ENCODE measurements at places on chromosomes 12 and 14.

DNA sequence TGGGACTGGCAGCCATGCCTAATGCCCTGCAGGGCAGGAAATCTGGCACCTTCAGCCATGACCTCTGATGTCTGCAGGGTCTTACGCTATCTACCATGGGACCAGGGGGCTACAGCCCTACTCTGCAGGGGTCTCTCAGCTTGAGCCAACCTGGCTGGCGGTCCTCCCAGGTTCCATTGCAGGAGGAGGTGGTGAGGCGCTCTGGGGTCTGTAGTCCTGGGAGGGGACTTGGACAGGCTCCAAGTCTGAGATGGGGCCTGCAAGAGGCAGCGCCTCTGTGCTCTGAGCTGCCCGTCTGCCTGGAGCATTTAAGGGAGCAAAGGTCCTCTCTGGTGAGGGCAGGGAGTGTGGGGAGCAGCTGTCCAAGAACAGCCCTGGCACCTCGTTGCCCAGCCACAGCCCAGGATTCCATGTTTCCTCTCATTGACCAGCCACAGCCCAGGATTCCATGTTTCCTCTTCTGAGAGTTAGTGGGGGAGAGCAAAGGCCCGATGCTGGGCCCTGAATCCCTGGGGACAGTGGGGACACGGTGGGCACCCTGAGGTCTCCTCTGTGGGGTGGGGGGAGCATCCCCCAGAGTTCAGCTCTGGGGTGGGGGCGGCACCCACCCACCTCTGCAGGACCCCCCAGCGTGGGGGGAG is 655 bp downstream of the PLD4 start:
- DNase-seq: no peak

GRCh38 chr12:107564946-107565345 is 120.7 kb upstream of the PWP1 start:
- DNase-seq: no peak

DNA sequence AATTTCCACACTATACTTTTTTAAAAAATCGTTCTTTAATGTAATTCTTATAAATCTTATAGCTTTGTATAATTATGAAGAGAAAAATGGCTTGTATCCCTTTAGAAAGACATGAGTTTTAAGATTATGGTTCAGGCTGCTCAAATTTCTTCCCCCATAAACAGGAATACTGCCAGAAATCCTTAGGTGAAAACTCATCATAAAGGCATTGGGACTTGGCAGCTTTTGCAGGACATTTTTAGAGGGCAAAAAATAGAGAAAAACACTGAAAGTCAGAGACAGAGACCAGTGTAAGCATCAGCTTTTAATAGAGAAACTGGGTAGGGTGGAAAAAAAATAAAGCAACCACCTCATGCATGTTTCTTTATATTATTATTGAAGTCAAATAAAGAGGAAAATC is 29.1 kb downstream of the LRRK2 start:
- DNase-seq: no peak

DNA sequence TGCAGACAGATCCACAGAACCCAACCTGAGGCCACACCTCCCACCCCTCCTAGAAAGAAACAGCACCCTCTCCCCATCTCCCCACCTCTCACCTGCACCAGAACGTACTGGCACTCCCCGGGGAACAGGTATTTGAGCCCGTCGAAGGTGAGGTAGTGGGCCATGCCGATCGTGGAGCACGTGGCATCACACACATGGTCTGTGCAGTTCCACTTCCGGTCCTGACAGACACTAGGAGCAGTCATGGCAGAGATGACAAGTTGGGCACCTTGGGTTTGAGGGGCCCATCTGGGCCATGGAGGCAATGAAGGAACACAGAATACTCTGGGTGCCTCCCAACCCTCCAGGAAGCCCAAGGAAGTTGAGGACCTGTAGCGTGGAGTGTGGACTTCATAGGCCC is 89.5 kb upstream of the ANO2 start:
- no peak for DNase-seq

DNA sequence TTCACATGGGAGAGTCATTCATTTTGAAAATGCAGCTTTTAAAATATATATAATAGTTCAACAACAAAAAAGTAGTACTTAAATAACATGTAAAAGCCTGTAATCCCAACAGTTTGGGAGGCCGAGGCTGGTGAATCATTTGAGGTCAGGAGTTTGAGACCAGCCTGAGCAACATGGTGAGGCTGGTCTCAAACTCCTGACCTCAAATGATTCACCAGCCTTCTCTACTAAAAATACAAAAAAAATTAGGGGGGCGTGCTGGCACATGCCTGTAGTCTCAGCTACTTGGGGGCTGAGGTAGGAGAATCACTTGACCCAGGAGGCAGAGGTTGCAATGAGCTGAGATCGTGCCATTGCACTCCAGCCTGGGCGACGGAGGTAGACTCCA is 256.3 kb upstream of the RGS6 start:
- DNase-seq: no peak

DNA sequence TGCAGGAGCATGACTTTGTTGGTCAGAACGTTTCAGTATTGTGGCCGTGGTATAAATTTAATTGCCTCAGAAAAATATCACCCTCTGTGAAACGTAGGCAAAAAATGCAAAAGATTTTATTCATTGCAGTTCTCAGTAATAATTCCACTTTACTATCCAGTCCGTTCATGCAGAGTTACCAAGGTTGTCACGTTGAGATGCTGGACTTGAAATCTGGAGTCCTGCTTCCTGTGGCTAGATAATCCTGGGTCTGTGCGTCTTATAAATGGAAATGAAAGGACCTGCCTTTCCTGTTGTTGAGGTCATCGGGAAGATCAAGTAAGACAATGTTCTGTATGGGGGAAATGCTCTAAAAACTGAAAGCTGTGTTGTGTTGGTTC is 1.3 kb upstream of the AVPR1A start:
- no peak for DNase-seq

DNA sequence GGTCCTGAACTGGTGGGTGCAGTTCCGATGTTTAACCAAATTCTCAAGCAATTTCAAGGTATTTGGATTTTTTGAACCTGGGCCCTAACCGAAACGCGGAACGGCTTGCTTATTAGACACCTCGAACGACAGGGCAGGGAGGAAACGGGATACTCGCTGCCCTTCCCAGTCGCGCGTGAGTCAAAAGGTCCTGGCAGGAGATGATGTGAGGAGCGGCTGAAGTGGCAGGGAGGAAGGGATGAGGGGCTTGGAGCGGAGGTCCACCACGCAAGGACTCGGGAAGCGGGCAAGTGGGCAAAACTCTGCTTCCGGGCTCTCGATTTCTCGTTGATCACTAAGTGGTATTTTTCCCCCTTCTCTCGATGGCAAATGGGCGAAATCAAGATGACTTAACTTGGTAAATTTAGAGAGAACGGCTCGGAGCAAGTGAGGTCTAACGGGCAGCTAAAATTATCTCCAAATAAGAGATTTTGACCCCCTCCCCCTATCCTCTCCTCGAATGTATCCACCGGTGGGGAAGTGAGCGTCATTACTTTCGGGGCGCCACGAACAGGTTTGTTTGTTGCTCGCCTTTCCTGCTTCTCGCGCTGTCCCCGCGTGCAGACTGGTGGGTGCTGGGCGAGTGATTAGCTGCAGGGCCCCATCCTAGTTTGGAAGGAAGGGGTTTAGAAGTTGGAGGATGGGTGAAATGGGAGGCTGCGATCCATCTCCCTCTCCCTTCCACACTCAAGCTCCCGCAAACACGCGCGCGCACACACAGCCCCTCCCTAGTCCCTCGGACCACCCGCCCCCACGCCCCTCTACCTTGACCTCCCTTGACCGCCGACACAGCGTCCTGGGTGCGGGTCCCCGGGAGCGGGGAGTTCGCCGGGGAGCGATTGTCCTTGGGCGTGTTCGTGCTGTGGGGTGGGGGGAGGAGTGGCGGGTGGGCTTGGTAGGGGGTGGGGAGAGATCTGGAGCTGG is 986 bp upstream of the NTF3 start:
- DNase-seq: peak; percentile 26

DNA sequence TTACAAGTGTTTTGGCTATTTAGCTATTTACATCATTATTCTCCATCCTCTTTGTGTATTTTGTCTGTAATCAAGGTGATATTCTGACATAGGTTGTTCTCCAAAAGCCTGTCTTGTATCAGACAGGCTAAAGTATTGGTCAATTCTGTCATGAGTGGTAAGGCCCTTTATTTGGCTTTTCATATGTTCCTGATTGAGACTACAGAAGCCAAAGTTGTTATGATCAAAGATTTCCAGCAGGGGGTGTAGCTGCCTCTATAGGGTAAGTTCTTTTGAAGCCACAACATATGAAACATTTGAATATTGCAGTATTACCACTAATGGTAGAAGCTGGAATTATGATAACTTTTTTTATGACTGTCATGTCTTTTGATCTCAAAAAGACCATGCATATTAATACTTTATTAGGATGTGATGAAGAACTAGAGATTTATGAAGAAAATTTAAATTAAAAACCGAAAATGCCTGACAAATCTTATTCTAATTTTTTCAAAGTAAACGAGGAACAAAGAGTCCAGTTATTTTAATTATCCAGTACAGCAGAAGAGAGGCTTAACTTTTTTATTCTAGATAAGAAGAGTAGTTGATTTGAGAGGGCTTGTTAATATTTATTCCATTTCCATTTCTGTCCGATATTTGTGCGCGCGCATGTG is 3.4 kb upstream of the ARHGAP5 start:
- DNase-seq: peak; percentile 73

DNA sequence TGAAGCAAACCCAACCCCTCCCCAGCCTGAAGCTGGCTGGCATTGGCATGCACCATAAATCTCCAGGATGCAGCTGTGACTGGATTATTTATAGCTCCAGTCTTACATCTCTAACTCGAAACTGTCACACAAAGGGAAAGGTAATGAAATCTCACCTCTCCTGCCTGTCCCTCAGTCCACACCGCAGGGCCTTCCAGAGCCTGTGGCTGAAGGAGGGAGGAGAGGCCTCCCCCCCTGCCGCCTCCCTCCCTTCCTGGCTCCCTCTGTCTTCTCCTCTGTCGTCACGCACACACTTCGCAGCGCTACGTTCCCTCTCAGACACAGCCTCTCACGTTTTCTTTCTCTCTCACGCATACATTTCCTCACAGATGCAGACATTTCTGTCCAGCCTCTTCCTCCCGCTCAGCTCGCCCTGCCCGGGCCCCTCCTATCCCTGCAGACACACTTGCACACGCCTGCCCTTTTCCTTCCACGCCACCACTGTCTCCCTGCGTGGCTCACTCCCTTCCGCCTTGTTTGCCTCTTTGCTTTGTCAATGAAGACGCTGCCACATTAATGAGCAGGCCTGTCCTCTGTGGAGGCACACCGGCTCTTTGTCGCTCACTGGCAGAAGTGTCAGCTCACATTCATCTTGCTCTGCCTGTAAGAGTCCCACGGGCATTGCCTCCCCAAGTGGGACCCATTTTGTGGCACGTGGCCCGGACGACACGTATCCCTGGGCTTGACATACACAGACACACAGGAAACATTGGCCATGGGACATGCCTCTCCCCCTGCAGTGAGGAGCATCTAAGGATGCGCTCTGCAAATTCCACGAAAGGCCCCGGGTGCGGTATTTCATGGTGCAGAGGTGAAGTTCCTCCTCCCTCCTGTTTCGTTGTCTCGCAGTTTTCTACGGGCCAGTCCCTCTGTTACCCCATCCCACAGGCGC is 27.9 kb downstream of the IRF2BPL start:
- peak; percentile 50 for DNase-seq

- DNase-seq: peak; percentile 58
These were observed 58.8 kb downstream of the STON2 start for GRCh38 chr14:81341370-81341769.

DNA sequence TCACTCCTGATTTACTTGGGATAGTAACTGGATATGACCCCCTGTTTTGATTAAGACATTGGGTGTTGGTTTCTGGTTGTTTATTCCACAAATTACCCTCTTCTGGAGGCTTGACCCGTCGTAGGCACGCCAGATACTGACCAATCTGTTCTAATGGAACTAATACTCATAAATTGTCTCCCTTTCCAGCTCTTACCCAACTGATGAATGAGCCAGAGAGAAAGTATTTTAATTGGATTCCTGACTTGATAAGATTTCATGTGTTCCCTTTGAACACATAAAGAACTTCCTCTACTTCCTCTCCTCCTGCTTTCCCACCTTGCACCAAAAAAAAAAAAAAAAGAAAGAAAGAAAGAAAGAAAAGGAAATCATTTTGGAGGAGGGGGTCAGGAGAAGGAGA is 340.9 kb downstream of the PCNX1 start:
- no peak for DNase-seq

DNA sequence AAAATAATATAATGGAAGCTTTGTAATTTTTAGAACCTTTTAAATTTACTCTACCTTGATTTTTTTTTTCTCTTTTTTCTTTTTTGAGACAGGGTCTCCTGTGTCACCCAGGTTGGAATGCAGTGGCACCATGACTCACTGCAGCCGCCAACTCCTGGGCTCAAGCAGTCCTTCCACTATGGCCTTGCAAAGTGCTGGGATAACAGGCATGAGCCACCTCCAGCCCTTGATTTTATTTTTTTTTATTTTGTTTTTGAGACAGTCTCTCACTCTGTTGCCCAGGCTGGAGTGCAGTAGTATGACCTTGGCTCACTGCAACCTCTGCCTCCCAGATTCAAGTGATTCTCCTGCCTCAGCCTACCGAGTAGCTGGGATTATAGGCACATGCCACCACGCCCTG is 65.3 kb upstream of the TRAF3 start:
- DNase-seq: no peak

DNA sequence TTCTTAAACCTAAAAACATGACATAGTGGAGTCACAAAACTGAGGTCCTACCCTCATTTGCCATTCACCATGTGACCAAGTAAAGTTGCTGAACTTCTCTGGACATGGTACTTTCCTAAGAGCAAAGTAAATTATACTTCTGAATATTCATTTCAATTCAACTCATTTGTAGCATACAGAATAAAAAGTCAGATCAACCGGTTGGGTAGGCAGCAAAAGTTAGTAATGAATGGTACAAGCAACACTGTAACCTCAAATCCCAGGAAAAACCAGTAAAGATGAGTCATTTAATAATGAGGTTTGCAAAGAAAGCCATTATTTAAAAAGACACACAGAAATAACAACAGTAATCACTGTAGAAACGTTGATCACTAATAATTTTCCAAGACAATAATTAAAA is 8.7 kb downstream of the POLE2 start:
- no peak for DNase-seq
